ENCODE measurements at places on chromosomes 2 and 18.

DNA sequence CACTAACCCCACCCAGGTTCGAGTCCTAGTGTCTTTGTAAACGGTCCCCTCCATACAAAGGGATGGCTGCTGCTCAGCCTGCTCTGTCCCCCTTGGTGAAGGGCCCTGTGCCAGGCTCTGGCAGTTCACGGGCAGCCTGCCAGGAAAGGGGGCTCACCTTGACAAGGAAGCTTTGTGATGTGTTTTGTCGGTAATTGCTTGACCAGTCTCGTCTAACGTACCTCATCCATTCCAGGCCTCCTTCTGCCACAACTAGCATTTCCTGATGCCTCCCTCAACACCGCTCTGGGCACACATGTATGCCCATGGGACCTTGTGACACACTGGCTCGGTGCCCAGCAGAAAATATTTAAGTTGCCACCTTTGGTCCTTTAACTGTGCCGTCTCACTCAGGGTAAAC lies 171.9 kb downstream of the KLHL29 start:
- ATAC-seq: no peak

DNA sequence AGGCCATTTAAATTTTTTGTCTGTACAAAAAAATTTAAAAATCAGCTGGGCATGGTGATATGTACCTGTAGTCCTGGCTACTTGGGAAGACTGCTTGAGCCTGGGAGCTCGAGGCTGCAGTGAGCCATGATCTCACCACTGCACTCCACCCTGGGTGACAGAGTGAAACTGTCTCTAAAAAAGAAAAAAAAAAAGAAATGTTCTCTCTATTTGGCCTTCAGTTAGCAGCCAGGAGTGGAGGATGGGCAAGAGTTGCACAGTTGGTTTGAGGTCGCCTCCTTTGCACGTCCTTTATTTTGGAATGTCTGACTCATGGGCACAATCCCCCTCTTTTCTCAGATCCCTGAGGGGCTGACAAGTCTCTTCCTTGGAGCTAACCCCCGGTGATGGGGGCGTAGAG lies 26.3 kb downstream of the ITM2C start:
- ATAC-seq: no peak

DNA sequence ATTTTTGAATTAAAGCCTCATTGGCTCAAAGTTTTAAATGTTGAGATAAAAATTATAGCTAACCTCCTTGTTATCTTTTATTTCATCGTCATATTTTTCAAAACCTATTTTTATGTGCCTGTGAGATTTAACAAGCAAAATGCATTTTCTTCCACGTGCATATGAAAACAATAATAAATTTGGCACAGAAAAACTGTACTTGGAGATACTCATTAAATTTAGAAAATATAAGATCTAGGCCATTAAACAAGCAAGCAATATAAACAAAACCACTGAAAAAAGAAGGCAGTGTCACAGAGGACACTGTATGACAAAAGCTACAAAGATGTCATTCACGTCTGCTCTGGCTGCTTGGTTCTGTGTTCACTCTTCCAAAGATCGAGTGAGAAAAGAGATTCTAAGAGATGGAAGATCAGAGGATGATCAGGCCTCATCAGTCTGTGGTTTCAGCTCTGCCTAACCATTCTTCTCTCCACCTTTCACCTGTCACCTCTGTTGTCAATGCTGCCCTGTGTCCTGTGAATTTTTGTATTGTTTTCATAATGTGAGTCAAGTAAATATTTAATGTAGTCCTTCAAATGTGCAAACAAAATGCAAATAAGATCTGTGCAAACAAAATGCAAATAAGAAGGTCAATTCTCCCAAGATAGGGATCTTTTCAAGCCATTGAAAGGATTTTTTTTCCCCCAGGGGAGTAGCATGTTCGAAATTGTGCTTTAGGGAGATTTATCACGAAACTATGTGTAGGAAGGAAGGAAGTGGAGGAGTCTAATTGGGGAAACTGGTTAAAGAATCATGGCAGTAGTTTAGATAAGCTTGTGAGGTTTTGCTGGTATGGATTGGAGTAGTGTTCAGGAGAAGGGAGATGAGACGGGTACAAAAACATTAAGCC lies 138.7 kb upstream of the RBMS1 start:
- ATAC-seq: no peak

- no peak for ATAC-seq
Measured at GRCh38 chr18:34738175-34738894, 28.2 kb downstream of the DTNA start.

- peak; percentile 79 for ATAC-seq
Measured at GRCh38 chr2:161136696-161137324, 23.4 kb upstream of the TANK start.

DNA sequence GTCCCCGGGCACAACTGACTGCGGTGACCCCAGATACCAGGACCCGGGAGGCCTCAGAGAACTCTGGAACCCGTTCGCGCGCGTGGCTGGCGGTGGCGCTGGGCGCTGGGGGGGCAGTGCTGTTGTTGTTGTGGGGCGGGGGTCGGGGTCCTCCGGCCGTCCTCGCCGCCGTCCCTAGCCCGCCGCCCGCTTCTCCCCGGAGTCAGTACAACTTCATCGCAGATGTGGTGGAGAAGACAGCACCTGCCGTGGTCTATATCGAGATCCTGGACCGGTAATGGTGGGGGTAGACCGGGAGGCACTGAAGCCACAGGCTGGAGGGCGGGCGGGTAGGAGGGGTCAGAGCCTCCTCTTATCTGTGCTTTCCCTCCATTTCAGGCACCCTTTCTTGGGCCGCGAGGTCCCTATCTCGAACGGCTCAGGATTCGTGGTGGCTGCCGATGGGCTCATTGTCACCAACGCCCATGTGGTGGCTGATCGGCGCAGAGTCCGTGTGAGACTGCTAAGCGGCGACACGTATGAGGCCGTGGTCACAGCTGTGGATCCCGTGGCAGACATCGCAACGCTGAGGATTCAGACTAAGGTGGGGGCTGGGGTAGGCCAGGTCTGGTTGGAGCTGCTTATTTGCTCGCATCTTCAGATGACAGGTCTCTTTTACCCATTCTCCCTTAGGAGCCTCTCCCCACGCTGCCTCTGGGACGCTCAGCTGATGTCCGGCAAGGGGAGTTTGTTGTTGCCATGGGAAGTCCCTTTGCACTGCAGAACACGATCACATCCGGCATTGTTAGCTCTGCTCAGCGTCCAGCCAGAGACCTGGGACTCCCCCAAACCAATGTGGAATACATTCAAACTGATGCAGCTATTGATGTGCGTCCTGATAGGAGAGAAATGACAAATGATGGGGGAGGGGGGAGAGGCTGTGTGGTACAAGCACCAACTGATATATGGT lies 780 bp downstream of the HTRA2 start:
- peak; percentile 70 for ATAC-seq

GRCh38 chr18:11046140-11046539 lies 103.2 kb downstream of the PIEZO2 start:
- no peak for ATAC-seq

- no peak for ATAC-seq
Measured at GRCh38 chr2:118657466-118657865, 190.0 kb downstream of the EN1 start.

GRCh38 chr2:121638333-121638732 lies 10.9 kb downstream of the CLASP1 start:
- no peak for ATAC-seq

- no peak for ATAC-seq
Measured at GRCh38 chr2:225196579-225196978, 154.3 kb upstream of the DOCK10 start.

GRCh38 chr18:39524370-39524769 lies 1958.8 kb upstream of the CELF4 start:
- ATAC-seq: no peak
